ENCODE measurements at places on chromosomes 7 and 10.

DNA sequence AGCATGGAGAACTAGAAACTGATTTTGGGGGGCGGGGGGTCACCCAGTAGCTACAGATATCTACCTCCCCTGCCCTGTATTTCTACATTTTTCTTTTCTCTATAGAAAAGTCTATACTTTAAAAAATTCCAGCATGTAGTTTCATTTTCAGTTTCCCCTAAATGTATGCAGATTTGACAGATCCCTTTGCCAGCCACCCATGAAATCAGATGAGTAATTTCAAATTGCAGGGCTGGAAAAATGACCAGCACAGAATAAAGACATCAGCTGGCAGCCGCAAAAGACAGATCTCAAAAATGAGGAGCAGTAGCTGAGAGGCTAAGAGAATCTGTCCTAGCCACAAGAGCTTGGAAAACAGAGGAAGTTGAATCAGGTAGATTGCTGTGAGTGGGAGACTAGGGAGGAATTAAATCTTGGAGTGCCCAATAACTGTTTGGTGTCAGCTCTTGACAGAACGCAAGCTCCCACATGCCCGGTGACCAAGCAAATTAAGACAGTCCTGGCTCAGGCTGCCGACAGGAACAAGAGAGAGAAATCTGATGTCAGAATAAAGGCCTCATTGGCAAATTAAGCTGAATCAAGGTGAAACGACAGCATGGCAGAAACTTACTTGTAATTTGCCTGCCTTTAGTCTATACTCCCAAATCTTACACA lies 24.5 kb downstream of the ADRB1 start:
- DNase-seq = no peak

GRCh38 chr10:124273141-124273540 lies 145.6 kb downstream of the OAT start:
- no peak for DNase-seq

GRCh38 chr10:35372329-35372728 lies 36.0 kb downstream of the CCNY start:
- DNase-seq = no peak

DNA sequence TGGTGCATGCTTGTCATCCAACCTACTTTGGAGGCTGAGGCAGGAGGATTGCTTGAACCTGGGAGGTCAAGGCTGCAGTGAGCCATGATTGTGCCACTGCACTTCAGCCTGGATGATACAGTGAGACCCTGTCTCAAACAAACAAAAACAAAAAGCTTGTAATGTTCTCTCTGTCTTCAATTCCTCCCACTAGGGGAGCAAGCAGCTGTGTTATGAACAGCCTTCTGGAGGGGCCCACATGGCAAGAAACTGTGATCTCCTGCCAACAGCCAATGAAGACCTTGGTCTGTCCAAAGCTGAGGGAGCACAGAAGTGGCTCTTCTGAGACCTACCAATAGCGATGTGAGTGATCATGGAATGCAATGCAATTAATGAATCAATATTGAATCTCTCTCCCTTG lies 229.2 kb downstream of the SEC23IP start:
- no peak for DNase-seq

DNA sequence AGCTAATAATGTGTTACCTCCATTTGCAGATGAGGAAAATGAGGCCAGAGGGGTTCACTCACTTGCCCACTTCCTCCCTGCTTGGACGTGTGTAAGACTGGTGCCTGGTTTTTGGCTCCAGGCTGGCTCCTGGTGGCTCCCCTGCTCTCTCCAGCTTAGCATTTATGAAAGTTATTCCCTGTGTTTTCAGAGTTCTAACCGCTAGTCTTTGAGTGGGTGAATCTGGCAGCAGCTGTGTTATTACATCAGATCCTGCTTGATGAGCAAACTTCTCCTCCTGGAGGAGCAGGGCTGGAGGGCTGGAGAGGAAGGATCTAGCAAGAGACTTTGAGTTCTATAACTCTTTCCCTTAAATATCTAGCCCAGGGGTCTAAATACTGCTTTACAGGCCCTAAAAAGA lies 80.9 kb upstream of the AGBL3 start:
- DNase-seq = no peak

GRCh38 chr10:65570143-65571010 lies 1355.5 kb upstream of the LRRTM3 start:
- DNase-seq = peak; percentile 32

DNA sequence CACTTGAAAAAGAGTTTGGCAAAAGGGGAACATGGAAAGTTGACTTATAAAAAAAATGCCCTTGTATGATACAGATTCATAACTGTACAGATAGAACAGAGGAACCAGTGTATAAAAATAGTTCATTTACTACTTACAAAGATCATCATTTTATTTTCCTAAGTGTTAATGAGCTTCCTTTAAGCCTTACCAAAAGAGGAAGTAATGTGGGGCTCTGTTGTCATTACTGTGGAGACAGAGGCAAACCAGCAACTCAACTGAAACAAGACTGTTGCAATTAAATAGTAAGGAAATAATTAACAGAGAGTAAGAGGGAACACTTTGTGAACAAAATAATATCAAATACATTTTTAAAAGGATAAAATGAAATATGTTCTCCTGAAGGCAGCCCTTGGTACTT lies 526.2 kb upstream of the ADARB2 start:
- DNase-seq = no peak

DNA sequence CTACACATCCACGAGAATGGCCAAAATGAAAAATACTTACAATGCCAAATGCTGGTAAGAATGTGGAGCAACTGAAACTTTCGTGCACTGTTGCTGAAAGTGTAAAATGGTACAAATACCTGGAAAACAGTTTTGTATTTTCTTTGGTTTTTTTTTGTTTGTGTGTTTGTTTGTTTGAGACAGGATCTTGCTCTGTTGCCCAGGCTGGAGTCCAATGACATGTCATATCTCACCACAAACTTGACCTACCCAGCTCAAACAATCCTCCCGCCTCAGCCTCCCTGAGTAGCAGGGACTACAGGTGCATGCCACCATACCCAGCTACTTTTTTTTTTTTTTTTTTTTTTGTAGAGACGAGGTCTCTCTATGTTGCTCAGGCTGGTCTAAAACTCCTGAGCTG lies 35.6 kb upstream of the CAV2 start:
- DNase-seq = no peak

GRCh38 chr7:42071372-42072261 lies 165.4 kb downstream of the GLI3 start:
- DNase-seq = no peak

- no peak for DNase-seq
Observed at GRCh38 chr10:31515819-31516402, 196.9 kb downstream of the ZEB1 start.

DNA sequence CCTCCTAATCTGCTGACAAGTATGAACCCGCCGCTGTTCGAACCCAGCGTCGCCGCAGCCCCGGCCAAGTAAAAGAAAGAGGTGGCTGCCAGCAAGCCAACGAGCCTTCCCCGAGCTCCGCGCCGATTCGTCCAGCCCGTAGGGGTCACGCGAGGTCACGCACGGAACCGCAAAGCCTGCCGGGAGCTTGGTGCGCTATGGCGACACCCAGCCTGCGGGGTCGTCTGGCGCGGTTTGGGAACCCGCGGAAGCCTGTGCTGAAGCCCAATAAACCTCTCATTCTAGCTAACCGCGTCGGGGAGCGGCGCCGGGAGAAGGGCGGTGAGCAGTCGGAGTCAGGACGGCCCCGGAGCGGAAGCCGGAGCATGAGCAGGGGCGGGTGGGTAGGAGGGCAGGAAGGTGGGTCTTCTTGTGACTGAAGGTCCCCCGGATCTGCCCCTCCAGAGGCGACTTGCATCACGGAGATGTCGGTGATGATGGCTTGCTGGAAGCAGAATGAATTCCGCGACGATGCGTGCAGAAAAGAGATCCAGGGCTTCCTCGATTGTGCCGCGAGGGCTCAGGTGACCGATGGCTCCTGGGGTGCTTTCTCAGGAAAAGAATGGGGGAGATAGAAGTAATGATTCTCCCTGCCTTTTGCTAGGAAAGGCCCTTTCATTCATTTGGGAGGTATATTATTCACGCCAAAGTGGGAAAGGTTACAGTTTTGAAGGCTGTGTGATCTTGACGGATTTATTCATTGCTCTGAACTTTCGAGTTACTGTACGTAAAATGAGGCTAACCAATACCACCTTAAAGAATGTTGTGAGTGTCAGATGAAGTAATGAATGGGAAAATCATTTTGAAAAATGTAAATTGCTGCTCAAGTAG lies at the start of gene CHCHD1:
Gene CHCHD1 (plus strand): TSS at position 170 of the 870 bp plus-strand sequence. CDS start 28 bp downstream, at position 198.
- DNase-seq = peak; percentile 66

- DNase-seq = no peak
Observed at GRCh38 chr10:60414111-60414510, 24.4 kb upstream of the ANK3 start.

- no peak for DNase-seq
Observed at GRCh38 chr10:77782328-77783061, 144.1 kb downstream of the DLG5 start.

- no peak for DNase-seq
Observed at GRCh38 chr7:44757311-44757710, 8.7 kb downstream of the ZMIZ2 start.

DNA sequence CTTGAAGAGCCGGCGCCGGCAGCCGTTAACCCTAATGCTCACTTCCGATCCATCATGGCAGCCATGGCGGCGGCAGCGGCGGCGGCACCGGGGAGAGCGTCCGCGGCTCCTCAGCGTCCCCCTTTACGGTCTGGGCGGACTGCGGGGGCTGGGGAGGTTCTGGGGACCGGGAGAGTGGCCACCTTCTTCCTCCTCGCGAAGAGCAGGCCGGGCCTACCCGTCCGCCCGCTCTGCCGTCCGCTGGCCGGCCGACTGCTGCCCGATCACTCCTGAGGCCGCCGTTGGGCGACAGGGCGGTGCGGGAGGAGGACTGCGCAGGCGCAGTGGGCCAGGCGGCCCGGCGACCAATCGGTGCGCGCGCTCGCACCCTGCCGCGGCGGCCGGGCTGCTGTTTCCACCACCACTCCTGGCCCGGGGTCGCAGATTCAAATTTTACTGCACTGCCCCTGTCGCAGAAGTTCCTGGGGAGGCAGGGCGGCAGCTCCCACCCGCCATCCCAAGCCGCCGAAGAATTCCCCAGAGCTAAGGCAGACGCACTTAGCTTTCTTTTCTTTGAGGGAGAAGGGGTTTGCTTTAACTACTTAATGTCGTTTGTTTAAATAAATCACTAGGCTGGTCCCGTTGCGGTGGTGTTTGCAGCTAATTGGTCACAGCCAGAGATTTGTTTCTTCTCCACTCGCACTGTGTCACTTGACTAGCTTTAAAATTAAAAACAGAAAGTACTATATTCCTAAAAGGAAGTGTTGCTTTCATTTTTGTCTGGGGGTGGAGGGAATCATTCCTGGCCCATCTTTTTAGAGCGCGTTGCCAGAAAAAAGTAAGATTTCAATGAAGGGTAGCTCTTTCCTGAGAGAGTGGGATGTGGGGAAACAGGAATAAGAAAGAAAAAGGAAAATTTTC lies at the start of gene KIF5B:
Gene KIF5B (minus strand): TSS at position 290 of the 900 bp plus-strand sequence. CDS start 452 bp downstream, outside the sequence.
- peak; percentile 67 for DNase-seq

DNA sequence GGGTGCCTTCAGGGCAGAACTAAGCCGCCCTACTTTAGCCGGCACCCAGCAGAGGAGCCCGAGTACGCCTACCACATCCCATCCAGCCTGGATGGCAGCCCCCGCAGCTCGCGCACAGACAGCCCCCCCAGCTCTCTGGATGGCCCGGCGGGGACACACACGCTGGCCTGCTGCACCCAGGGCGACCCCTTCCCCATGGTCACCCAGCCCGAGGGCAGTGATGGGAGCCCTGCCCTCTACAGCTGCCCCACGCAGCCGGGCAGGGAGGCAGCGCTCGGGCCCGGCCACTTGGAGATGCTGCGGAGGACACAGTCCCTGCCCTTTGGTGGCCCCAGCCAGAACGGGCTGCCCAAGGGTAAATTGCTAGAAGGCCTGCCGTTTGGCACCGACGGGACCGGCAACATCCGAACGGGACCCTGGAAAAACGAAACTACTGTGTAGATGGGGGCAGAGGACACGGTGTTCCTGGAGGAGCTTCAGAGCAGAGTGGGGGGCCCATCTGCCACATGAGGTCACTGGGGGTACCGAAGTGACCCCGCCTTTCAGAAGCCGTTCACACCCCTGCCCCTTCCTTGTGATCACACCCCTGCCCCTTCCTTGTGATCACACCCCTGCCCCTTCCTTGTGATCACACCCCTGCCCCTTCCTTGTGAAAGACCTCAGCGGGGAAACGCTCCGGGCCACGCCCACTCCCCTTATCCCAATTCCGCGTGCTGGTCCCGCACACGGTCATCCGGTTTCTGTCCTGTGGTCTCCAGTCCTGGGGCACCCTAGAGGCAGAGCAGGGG lies 30.8 kb upstream of the KNDC1 start:
- DNase-seq = no peak

DNA sequence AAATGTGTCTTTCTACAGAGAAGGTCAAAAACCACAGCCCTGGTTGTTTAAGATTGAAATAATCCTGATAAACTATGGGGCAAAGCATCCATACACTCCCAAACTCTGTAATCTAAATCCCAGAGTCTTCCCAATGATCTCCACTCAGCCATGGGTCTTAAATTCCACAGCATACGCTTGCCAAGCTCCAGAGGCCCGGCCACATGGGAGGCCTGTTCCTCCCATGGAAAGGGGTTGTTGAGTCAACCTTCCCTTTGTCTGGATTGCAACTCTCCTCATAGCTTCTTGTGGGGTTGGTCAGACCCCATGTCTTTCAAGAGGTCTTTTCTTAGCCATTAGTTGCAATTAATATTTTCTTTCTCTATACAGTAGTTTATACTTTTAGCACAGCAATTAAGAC lies 718 bp upstream of the STEAP4 start:
- no peak for DNase-seq

DNA sequence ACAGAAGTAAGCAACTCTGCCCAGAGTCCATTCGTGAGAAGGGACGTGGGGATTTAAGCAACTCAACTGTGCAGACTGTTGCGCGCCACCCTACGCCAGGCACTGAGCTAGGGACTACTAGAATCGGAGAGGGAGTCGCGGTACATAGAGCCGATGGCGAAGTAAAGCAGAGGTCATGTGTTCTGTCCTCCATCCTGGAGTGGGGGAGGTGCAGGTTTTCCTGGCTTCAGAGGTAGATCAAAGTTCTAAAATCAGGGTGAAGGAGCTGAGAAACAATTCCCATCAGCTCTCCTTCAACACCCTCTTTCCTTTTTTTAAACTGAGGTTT lies 23.2 kb downstream of the SLC35G1 start:
- no peak for DNase-seq

GRCh38 chr7:111931016-111931517 lies 275.1 kb downstream of the DOCK4 start:
- DNase-seq = peak; percentile 38

DNA sequence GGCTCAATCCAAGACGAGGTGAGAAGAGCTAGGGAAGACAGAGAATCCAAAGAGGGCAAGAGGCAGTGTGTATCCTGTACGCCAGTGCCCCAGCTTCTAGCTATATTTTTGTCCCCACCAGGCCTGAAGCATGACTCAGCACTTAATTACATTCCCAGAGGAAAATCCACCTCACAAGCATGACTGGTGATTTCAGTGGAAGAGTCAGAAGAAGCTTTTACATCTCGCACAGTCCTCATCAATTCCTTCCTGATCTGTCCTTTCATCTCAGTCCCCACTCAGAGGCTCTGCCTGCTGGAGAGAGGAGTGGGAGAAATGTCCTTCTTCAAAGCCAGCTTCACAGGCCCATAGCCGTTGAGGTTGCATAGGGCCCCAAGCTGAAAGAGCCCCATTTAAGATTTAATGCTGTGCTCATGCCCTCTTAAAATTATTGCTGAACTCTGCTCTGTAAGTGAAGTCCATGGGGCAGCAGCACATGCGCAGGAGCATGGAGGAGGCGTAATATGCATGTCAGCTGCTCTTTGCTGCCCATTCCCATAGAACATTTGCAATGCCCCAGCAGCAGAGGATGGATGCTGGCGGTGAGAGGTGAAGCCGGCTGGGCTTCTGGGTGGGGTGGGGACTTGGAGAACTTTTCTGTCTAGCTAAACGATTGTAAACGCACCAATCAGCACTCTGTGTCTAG lies 39.0 kb upstream of the AOAH start:
- no peak for DNase-seq
